Hematopoietic multipotent progenitor cell treated with erythropoietin and hydrocortisone succinate and interleukin-3 and kit ligand, for 6 days (in vitro differentiated cells): ENCODE measurements at places on chromosomes 4 and X.
A peak's percentile ranks its signal among the peaks of the same experiment; 100 is the strongest.

DNA sequence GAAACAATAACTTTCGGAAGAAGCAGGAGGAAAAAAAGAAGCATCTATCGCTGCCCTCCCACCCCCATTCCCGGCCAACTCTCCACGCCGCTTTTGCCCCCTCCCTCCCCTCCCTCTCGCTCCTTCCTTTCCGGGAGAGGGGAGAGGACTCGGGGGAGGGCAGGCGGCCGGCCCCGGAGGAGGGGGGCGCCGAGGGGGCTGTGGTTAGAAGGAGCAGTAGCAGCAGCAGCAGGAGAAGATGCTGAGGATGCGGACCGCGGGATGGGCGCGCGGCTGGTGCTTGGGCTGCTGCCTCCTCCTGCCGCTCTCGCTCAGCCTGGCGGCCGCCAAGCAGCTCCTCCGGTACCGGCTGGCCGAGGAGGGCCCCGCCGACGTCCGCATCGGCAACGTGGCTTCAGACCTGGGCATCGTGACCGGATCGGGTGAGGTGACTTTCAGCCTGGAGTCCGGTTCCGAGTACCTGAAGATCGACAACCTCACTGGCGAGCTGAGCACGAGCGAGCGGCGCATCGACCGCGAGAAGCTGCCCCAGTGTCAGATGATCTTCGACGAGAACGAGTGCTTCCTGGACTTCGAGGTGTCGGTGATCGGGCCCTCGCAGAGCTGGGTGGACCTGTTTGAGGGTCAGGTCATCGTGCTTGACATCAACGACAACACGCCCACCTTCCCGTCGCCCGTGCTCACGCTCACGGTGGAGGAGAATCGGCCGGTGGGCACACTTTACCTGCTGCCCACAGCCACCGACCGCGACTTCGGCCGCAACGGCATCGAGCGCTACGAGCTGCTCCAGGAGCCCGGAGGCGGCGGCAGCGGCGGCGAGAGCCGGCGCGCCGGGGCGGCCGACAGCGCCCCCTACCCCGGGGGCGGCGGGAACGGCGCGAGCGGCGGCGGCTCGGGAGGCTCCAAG, 1.3 kb downstream of the PCDH7 start:
- peak; percentile 44 for DNase-seq

- DNase-seq: no peak
These were observed 275.1 kb downstream of the C4orf33 start for GRCh38 chr4:129371065-129371464.

DNA sequence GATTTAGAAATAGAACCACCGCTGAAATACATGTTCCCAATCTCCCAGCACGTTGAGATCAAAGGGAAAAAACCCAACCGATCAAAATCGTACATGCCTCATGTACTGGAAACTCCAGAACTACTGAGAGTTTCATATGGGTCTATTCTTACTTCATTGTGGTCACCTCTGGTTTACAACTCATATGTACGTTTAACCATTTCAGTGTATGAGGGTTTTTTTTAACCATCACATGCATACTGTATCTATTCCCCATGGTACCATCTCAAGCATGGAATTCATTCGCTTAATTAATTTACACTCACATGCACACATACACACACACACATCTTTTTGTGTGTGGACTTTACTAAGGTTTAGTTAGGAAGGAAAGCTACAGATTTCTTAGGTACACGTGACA, 46.0 kb upstream of the CLNK start:
- no peak for DNase-seq

GRCh38 chr4:48968814-48969213, 17.3 kb upstream of the CWH43 start:
- no peak for DNase-seq

- peak; percentile 71 for DNase-seq
These were observed 1.4 kb downstream of the PLXNB3 start for GRCh38 chrX:153765138-153766079.

- peak; percentile 4 for DNase-seq
These were observed 19.8 kb upstream of the PASD1 start for GRCh38 chrX:151543706-151544105.

- no peak for DNase-seq
These were observed 632.2 kb downstream of the PCDH19 start for GRCh38 chrX:99777912-99778311.

- DNase-seq: no peak
These were observed 764.1 kb upstream of the TENM3 start for GRCh38 chr4:181479141-181479540.

DNA sequence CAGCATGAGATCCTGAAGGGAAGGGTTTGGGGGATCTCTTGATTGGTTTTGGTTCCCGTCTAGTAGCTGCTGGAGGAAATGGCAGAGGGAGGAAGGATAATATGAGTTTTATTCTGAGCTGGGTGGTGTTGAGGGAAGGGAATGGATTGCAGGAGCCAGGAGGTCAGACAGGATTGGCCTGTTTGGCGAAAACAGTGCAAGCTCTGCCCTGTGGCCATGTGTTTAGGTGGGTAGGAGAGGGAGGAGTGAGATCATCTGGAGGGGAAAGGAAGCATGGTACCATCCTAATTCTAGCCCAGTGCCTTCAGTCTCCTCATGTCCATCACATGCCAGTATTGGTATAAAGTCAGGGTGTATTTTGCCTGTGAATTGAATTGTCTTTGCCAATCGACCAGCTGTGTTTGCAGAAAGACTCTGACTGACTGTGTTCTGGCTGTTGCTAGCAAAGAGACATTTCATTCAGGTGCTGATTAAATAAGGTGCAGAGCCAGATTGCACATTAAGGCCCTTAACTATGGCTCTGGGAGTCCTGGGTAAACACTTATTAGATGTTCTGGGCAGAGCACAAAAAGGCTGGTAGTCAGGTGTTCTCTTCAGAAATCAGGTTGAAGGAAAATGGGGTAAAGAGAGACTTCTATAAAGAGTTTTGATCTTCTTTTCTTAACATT, 10.0 kb downstream of the TMEM164 start:
- DNase-seq: no peak

DNA sequence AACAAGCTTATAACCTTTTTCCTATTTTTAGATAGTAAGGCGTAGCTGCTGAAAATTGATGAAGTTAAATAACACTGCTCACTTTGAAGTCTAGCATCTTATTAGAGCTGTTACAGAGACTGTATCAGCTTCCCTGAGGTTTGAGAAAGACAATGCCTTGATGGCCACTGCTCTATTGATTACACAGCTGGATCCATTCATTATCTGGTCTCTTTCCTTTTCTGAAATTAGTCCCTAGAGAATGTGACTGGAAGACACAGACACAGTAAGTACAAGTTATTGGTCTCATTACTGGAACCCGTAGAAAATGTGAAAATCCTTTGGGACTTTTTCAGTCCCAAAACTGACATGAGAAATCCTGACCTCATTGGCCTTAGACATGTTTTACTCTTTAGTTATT, 188.3 kb downstream of the NAF1 start:
- no peak for DNase-seq

GRCh38 chr4:10164877-10165283, 48.3 kb upstream of the WDR1 start:
- peak; percentile 82 for DNase-seq

GRCh38 chr4:176498617-176499256, 179.0 kb downstream of the SPCS3 start:
- no peak for DNase-seq

- DNase-seq: peak; percentile 11
These were observed 8.7 kb downstream of the CLRN2 start for GRCh38 chr4:17523662-17524061.

DNA sequence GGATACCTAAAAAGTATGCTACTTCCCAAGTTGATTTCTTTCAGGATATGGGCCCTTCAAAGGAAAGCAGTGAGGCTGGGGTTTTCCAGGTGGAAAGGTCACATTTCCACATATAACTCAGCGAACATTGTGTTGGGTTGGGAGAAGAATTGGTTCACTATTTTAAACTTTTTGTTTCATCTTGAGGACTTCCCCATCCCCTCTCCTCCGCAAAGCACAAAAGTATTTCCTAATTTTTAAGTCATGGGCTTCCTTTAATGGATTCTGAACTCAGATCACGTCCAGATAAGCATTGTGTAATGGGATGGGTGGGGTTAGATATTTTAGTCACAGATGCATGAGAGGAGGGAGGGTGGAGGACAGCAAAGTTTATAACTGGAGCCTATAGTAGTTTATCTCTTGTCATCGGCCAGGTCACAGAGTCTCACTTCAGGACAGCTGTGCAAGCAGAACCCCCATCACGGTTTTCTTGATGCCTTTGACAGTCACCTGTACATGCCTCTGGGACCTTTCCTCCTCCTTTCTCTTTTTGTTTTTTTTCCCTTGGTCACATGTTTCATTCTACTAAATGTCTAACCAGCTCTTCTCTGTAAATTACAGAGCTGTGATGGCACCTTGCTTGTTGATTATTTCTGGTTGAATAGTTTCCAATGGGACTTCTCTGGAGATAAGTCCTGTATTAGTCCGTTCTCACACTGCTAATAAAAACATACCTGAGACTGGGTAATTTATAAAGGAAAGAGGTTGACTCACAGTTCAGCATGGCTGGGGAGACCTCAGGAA, 115.4 kb downstream of the PTTG2 start:
- DNase-seq: peak; percentile 79

DNA sequence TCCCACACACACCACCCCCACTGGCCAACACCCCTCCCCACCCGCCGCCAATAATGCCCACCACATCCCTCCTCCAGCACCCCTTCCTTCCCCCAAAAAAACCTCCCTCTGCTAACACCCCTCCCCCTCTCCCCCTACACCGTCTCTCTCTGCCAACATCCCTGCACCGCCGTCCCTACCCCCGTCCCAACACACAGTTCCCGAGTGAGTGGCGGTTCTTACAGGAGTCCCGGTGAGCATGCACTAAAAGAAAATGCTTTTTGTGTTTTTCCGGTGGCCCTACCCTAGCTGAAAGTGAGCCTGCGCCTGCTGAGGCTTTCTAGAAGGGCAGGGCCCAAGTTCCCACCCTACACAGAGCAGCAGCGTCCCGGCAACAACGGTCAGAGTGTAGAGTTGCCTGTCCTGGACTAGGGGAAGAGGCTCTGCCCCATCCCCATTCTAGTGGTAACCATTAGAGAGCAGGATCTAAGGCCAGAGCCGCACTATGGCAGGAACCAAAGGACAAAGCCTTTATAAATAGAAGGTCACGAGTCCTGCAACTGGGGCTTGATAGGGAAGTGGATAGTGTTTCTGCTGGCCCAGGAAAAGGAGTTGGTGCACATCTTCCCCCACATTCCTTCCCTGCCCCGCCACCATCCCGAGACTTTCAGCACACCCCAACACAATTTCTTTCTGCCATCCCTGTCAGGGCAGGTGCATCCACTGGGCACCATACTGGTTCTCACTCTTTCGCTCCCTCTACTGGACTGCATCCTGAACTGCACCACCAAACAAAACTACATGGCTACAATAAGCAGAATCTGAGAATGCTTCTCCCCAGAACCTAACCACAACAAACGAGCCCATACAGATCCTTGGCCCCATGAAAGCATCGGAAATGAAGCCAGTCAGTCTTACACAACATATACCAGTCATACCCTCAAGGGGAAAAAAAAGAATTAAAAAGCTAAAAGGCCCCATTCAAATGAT, 78.1 kb upstream of the PAGE3 start:
- peak; percentile 43 for DNase-seq

DNA sequence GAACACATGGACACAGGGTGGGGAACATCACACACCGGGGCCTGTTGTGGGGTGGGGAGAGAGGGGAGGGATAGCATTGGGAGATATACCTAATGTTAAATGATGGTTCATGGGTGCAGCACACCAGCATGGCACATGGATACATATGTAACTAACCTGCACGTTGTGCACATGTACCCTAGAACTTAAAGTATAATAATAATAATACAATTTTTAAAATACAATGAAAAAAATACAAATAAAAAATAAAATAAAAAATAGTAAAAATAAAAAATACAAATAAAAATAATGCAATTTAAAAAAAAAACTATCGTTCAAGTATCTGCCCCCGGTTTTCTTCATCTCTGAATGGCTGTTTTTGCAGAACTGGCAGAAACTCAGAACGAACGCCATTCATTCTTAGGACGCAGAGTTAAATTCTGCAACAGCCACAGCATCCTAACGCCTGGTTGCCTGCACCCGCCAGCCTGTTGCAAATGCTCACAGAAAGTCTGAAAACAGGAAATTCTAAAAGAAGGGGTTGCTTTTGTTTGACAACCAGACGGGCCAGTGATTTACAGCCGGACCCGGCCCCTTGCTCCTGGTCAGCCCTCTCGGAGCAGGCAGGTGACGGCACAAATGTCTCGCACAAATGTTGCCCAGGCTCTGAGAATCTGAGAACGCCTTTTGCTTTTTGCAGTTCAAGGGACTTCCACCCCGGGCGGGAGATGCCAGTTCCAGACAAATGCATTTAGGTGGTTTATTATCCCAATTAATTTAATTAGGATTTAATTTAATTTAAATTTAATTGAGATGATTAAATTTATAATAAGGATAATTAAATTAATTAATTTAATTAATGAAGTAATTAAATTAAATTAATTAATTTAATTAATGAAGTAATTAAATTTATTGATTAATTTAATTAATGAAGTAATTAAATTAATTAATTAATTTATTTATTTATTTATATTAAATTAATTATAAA, 47.8 kb downstream of the CRLF2 start:
- DNase-seq: peak; percentile 57

- DNase-seq: peak; percentile 3
These were observed 71.5 kb downstream of the SLC16A2 start for GRCh38 chrX:74492720-74493201.

DNA sequence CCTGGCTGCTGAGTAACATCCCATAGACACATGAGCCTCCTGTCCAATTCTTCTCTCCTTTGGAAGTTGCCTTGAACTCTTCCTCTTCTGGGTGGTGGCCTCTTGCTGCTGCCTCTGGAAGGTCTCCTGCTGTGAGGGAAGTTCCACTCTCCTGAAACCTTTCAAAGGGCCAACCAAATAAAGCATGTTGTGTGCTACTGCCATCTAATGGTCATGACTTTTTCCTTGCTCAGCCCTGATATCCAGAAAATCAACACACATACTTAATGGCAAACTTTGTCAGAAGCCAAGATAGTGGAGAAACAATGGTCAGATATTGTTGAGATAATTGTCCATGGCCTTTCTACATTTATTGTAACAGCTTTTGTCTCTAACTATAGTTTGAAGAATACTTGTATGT, 19.1 kb upstream of the ZXDA start:
- peak; percentile 42 for DNase-seq
